Right cardiac atrium (tissue), 5 donors: ENCODE measurements at places on chromosomes 7 and 10. TPM values are rescaled to one million over a fixed set of nuclear protein-coding genes. Genes with fewer than 3 reads are reported as not detected.

- no peak for DNase-seq
Observed at GRCh38 chr7:20189852-20190251, 27.3 kb downstream of the MACC1 start.

- DNase-seq = no peak
Observed at GRCh38 chr7:5001003-5001402, 42.0 kb upstream of the MMD2 start.

WNT2 gene
- polyA plus RNA-seq = 0.57 TPM

WEE2 gene
- not detected for polyA plus RNA-seq

GRCh38 chr7:1857487-1858421 lies 187.7 kb downstream of the ELFN1 start:
- peak; percentile 45 for DNase-seq

DNA sequence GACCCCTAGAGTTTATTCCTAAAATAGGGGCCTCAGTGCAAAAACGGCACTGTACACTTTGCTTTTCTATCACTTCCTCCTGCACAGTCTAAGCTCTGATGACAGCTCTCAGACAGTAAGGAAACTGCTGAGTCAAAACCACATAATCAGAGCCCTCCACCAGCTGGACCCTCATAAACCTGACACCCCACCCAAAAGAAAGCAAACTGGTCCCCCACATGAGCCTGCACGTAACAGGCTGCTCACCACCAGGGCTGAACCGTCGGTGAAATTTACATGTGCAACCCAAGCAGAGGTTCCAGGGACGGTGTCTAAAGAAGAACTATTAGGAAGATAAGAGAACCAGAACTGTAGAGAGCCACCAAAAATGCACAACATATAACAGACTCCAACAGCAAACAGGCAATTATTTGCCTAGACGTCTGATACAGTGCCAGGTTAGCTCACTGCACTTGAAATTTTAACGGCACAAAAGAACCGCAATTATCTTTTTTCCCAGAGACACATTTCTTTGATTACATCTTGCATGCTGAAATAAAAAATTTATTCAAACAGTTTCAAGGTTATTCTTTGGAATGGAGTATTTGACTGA lies 19.6 kb downstream of the SGMS1 start:
- DNase-seq = no peak

GRCh38 chr7:151062111-151062398 lies 2.7 kb downstream of the SLC4A2 start:
- DNase-seq = no peak

DNMBP gene
- 5.5 TPM for polyA plus RNA-seq

- DNase-seq = no peak
Observed at GRCh38 chr7:105141068-105141467, 127.1 kb downstream of the KMT2E start.
